Amniotic stem cell (primary cell): ENCODE measurements at places on chromosomes 1 and 21.

- no peak for DNase-seq
Measured at GRCh38 chr1:83641796-83642443, 357.0 kb downstream of the TTLL7 start.

DNA sequence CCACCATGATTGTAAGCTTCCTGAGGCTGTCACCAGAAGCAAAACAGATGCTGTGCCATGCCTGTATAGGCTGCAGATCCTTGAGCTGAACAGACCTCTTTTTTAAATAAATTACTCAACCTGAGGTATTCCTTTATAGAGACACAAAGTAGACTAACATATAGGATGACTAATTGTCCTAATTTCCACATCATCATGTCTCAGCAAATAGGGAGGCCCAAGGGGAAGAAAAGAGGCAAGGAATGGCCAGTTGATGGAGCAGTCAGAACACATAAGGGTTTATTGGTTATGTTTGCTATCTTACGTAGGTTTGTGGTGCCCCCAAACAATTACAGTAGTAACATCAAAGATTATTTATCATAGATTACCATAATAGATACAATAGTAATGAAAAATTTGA lies 126.2 kb downstream of the RASAL2 start:
- no peak for DNase-seq

DNA sequence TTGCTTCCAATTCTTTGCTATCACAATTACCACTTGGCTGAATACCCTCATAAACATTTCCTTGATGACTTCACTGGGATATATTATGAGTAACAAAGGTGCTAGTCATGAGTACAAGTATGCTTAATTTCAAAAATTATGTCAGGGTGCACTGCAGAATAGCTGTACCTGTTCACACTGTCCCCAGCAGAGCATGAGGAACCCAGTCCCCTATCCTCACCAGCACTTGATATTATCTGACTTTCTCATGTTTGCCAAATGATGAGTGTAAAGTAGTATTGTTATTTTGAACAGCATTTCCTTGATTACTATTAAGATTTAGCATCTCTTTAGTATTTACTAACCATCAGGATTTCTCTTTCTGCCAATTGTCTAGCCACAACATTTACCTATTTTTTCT lies 33.5 kb upstream of the TNFSF4 start:
- no peak for DNase-seq

DNA sequence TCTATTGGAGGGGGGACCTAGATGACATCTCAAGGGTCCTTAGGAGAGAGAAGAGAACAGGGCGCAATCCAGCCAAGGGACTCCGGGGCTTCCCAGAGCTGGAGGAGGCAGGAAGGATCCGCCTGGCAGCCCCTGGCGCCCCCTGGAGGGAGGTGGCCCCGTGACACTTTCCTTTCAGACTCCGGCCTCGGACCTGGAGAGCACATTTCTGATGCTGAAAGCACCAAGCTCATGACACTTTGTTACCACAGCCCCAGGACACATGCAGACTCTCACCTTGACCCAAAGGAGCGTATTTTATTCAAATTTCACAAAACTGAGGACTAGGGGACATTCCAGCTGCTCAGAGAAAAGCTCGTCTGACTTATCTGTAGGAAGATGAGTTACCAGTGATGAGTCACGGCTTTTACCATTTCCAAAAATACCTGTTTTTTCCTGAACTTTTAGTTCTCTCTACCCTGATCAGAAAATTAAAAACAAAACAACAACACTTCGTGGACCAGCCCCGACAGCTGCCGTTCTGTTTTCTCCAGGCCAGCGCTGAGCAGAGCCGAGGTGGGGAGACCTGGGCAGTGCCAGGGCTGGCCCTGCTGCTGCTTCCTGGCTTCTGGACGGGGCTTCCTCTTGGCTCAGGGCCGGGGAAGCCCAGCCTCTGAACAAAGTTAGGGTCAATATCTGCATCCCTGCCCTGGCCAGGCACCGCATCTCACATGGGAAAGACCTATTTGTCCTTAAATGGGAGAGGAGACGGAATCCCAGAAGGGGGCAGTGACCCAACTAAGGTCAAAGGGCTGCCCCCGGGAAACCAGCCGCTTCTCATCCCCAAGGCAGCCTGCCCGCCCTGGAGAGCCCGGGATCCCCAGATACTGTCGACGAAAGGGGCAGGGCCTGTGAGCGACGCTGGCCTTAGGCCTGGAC lies 21.6 kb upstream of the POFUT2 start:
- DNase-seq = no peak

- no peak for DNase-seq
Measured at GRCh38 chr1:229886636-229887035, 180.4 kb upstream of the GALNT2 start.

GRCh38 chr21:45313682-45314081 lies 26.0 kb upstream of the POFUT2 start:
- no peak for DNase-seq

DNA sequence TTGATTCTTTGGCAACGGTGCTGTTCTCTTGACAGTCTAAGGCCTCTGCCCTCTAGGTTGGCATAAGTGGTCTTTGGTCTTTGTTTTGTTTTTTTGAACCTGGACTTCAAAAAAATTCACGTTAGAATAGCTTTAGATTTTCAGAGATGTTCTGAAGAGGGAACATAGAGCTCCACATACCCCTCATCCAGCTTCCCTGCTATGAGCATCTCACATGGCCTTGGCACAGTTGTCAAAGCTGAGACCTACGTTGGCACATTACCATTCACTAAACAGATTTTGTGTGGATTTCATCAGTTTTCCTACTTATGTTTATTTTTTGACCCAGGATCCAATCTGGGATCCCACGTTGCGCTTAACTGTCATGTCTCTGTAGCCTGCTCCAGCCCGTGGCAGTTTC lies 60.8 kb downstream of the ARHGEF10L start:
- DNase-seq = no peak

DNA sequence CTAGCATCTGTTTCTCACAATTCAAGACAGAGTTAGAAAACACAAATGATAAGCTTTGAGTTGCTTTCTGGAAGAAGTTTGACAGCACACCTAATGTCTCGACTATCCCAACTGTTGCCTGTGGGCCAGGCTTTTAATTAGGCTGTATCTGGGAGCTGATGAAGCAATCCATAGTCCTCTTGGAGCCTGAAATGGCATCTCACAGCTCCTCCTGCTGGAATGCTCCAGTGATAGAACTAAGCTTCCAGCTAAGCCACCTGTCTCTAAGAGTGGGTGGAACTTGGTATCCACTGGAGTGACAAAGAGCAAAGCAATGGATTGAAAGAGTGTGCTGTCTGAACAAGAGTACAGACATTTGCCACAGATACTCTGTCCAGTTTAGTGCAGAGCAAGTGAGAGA lies 605.3 kb upstream of the NR5A2 start:
- no peak for DNase-seq

- no peak for DNase-seq
Measured at GRCh38 chr1:118304722-118305359, 119.8 kb upstream of the SPAG17 start.

DNA sequence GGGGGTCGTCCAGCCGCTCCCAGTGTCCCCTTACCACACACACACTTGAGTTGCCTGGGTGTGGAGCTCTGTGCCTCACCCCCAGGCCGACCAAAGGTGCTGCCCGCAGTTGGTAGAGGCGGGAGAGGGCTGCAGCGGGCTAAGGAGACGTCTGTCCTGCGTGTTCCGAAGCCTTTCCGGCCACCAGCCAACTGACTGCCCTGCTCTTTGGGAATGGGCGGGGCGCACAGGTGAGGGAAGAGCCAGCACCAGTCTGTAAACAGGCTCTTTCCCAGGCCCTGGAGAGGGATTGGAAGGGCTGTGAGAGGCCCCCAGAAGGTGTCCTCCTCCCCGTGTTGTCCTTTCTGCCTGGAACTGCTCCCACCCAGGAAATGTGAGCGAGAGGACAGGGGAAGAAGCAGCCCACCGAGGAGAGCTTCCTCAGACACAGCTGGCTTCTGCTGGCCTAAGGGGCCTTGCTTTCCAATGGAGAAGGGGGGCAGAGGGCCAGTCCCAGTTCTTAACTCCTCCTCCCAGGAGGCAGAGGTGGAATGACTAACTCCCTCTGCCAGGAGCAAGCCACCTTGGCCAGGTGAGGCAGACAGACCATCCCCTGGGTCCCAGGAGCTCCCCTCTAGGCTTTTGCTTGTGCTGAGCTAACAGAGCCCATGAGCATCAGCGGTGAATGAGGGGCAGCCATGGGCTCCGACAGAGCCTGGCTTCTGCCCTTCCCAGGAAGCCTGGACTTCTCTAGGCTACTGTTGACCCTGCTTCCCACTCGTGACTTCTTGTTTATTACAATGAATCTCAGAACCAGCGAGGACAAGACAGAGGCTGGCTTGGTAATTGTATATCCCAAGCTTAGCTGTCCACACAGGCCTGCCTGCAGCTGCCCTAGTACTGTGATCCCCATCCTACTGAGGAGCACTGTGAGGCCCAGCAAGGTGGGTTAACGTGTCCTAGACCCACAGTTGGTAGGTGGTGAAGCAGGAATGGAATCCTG lies 158.1 kb upstream of the COA6 start:
- DNase-seq = no peak

DNA sequence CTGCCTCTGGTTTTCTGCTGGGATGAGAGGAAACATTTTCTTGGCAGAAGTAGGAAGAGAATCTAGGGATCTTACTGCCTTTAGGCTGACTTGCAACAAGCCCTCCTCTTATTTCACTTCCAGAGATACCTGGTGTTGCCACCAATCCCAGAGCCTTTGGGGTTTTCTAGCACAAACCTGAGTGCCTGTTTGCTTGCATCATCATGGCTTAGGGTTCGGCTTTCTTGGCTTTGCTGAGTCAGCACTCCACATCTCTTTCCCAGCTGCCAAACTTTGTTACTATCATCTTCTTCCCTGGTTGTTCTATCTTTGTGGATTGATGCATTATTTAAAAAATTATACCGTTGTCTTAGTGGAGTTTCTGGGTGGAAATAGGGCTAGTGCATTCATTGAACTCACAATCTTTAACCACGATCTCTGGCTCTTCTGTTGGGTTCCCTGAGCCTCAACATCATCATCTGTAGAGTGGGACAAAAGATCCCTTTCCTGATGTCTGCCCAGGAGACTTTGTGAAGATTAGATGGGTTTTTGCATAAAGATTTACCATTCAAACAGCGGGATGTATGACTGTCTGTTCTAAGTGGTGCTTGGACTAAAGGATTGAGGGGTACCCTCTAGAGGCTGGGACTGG lies 76.6 kb upstream of the SELENON start:
- DNase-seq = no peak

GRCh38 chr1:178819123-178819522 lies 51.8 kb downstream of the ANGPTL1 start:
- no peak for DNase-seq

DNA sequence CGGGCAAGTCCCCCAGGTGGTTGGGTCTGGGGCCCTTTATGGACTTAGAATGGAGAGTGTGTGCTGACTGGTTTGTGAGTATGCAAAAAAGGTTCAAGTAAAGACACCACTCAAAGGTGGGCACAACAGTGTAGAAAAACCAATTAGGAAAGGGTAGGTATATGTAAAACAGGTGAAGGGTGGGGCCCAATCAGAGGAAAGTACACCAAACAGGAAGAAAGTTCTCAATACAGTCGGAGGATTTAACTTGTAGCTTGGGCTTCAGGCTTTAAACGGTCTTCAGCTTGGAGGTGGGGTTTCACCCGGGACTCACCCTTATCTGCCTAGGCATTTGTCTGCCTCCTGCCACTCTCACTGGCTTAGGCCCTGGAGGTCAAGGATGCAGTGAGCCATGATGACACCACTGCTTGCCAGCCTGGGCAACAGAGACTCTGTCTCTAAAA lies 6.8 kb upstream of the PUM1 start:
- no peak for DNase-seq

DNA sequence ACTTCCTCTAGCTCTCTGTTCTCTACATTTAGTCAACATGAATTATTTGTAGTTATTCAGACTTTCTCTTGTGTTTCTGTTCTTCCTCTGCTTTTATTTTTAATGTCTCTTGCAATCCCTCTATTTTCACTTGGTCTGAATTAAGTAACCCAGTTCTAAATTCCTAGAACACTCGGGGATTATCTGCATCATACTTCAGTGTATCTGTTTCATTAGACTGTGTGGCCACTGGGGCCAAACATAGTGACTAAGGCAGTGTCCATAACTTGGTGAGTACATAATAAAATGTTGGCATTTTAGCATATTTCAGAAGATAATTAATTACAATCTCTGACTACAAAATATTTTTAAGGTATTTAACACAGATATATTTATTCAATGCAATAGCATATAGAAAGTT lies 1087.2 kb upstream of the B3GALT2 start:
- no peak for DNase-seq

DNA sequence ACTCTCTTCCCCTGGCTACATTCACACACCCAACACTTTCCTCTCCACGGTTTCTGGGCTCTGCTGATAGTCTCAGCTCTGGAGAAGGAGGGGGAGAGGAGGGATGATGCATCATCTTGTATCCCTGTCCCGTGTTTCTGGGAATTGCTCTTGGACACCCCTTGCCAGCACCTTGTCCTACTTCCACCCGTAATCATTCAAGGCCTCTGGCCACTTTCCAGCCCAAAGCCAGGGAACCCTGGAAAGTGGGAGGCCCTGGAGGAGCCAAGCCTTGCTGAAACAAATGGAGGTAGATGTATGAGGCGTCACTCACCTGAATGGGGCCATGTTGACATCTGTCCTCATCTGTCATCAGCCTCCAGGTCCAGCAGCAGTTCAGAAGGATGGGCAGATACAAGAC lies 4.4 kb downstream of the PLEKHO1 start:
- no peak for DNase-seq

- no peak for DNase-seq
Measured at GRCh38 chr1:174405219-174405618, 42.5 kb upstream of the GPR52 start.

GRCh38 chr1:91022518-91022929 lies 689 bp upstream of the ZNF644 start:
- DNase-seq = no peak

DNA sequence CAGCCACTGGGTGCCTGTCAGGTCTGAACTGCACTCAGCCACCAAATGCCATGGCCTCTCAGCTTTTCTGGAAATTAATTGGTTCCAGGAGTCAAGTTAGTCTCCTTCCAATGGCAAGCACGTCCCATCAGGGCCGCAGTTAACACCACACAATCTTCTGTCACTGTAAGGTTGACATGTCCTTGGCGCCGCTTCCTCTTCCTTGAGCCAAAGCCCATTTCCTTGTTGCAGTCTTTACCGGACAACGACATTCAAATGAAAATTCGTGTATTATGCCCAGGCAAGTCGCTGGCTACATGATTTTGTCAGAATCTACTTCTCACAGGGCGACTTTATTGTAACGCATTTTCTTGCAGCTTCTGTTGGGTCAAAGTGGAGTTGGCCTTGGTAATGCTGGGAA lies 430.6 kb upstream of the KAZN start:
- no peak for DNase-seq

GRCh38 chr1:228161866-228162265 lies 3.7 kb upstream of the IBA57 start:
- DNase-seq = no peak

DNA sequence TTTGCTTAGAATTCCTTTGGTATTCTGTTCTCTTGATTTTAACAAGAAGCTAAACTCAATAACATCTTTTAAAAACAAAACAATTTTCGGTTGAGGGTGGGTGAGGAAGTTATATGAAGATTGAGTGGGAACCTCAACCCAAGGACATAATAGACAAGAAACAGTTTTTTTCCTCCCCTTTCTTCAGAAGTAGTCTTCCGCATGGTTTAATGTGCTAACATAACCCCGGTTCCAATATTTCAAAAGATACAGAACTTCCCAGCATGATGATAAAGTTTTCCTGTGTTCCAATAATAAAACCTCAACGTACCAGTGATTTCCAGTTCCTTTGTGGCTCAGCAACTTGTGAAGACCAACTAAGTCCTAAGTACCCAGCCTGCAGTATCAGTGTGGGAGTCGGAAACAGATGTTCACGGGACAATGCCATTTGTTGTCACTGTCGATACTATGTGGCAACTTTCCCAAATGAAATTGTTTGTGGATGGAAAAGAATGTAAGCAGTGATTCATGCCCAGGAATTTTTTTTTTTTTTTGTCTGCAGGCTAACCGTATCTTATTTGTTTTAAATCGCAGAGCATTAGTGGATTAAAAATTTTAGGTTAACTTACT lies 48.5 kb downstream of the NR5A2 start:
- DNase-seq = peak; percentile 43
